HFFc6 (cell line): ENCODE measurements at places on chromosomes 13 and 19. TPM values are rescaled to one million over a fixed set of nuclear protein-coding genes. Genes with fewer than 3 reads are reported as not detected.

Gene NLRP7
- not detected in 3 replicates for total RNA-seq

Gene RFPL4AL1
- total RNA-seq: not detected in 3 replicates

DNA sequence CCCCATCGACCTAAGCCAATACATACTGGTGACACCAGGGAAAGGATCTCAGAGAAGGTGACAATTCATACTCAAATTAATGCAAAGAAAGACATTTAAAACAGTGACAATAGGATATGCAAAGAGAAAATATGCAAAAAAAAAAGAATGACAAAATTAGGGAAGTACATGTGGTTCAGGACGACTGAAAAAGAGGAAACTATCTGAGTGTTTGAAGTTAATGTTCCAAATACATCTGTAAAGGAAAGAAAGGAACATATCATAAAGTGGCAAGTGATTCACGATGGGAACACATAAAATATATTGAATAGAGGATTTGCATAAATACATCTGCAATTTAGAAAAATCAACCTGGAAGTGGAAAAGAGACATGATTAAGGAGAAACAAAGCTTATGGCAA, 441.4 kb downstream of the SLITRK5 start:
- DNase-seq: no peak

DNA sequence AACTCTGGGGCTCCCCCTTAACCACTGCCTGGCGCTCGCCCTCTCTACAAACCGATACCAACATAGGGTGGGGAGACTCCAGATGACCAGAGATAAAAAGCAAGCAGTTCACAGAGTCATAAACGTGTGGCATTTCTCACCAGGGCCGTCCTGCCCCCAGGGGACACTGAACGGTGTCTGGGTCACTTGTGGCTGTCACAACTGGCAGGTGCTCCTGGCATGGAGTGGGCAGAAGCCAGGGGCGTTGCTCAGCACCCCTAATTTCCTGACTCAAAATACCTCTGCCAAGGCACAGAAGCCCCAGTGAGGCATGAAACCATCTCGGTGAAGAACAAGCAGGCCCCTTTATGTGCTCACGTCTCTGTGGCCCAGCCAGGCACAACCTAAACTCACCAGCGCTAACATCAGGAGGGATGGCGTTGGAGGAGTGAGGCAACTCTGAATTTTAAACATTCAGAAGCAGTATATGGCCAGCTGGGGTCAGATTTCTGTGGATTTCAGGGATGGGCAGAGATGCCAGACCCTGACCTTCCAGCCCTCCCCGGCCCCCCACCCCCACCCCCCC, 1.8 kb downstream of the PIP5K1C start:
- DNase-seq: peak; percentile 19

DNA sequence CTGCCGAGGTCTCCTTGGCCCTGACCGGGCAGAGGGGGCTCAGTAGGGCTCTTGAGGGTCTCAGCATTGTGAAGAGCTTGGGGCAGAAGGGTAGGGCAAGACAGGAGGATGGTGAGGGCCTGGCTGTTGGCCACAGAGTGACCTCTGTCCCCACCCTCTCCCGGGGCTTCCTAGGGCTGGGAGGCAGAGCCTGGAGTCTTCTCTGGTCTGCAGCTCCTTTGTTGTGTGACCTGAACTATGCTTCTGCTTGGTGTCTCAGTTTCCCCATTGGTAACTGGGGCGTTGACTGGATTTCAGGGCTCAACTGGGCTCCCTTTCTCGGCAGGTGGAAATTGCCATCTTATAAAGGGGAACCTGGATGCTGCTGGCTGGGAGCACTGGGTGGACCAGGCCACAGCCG, 30.1 kb upstream of the PEPD start:
- no peak for DNase-seq

DNA sequence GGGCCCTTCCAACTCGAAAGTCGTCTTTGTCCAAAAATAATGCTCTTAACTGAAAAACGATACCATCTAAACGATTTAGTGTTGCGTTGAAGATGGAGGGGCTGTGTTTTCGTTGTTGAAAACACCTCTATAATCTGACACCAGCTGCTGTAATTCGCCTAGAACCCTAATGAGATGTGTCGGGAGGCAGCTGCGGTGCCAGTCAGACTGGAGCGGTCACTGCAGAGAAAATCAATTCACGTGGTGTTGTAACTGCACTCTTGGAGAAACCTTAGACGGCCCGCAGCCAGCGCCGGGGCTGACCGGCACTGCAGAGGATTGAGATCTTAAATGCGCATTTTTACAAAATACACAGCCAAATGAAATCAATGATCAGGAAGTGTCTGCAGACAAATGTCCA, 339.1 kb downstream of the ZNF536 start:
- DNase-seq: no peak

DNA sequence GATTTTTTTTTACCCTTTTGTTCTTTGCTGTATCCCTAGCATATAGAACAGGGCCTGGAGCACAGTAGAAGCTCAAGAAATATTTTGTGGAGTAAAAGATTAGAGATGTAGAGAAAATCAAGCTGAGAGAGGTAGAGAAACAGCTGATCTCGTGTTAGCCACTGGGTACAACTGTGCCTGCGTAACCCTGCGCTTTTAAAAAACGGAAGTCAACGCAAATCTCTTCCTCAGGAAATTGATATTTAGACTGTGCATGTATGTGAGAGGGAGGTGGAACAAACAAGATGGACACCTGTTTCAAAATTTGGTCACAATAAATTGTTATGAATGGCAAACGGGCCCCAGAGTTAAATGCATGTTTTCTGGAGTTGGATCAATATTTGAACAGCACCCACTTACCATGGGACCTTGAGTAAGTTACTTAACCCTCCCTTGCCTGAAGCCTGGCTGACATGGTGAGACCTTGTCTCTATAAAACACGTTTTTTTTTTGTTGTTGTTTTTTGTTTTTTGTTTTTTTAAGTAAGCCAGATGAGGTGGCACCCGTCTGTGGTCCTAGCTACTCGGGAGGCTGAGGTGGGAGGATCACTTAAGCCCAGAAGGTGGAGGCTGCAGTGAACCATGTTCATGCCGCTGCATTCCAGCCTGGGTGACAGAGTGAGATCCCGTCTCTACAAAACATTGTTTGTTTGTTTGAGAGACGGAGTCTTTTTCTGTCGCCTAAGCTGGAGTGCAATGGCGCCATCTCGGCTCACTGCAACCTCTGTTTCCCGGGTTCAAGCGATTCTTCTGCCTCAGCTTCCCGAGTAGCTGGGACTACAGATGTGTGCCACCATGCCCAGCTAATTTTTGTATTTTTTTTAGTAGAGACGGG, 3.3 kb upstream of the EPOR start:
- DNase-seq: no peak
